ENCODE measurements at places on chromosomes 3 and 15. TPM values are rescaled to one million over a fixed set of nuclear protein-coding genes. Genes with fewer than 3 reads are reported as not detected.

- no peak for DNase-seq
Observed at GRCh38 chr3:54951405-54951804, 23.5 kb upstream of the LRTM1 start.

DNA sequence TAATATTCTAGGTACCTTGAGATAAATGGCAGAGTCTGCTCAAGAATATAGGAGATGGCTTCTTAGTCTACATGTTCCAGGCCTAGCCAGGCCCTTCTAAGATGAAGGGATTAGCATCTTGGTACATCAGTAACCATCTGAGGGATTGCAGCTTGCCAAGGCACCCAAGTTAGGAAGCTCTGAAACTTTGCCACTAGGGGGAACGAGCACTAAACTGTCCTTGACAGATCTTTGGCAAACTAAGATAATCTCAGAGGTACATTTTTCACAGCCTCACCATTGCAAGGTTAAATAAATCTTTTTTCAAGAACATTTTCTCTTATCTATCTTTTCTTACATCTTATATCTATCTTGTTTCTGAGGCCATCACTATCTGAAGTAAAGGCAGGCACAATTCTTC lies 351.2 kb downstream of the RAP2B start:
- no peak for DNase-seq

Gene DPPA2
- total RNA-seq, result not detected

Gene CLDN1
- not detected for total RNA-seq

- no peak for DNase-seq
Observed at GRCh38 chr3:127092776-127093175, 100.2 kb upstream of the PRR23E start.

Gene TRIM42
- total RNA-seq, result not detected
